ENCODE measurements at places on chromosomes 2 and 18. TPM values are rescaled to one million over a fixed set of nuclear protein-coding genes. Genes with fewer than 3 reads are reported as not detected.
A peak's percentile ranks its signal among the peaks of the same experiment; 100 is the strongest.

DNA sequence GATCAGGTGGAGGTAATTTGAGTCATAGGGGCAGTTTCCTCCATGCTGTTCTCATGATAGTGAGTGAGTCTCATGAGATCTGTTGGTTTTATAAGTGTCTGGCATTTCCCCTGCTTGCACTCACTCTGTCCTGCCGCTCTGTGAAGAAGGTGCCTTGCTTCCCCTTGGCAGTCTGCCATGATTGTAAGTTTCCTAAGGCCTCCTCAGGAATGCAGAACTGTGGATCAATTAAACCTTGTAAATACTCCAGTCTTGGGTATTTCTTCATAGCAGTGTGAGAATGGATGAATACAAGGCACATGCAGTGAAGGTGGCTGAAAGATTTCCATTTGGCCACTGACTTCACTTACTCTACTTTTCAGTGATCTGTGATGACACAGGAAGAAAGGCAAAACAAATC, 133.7 kb downstream of the SH3BP4 start:
- DNase-seq = no peak

GRCh38 chr2:140567734-140568133, 1563.1 kb downstream of the LRP1B start:
- DNase-seq = no peak

DNA sequence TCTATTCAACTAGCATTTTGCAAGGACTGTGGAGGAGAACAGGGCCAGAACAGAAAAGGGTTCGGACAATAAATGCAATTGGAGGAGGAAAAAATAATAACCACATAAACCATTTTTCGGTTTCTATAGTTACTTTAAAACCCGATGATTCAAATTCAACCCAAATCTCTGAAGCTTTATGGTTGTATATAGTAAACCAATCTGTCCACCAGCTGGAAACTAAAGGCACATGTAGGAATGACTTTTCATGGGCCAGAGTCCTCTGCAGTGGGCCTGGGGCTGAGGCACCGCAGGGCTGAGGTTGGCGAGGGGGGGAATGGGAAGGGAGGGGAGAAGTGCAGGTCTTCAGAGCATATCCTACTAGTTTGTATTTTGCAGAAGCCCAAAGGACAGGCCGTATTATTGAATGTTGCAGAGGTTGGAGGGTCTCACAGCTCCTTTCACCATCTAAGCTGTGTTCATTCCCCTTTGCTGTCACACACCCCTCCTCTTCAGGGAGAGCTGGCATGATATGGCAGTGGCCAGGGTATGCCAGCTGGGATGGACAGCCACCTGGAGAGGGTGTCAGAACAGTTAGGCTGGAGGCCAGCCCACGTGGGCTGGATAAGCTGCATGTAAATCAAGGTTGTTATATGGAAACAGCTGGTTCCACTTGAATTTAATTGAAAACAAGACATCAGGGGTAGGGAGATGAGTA, 267.1 kb downstream of the PRKCE start:
- DNase-seq = no peak

GRCh38 chr2:135840601-135841000, 3.6 kb upstream of the LCT start:
- no peak for DNase-seq

- DNase-seq = no peak
These were observed 160.1 kb downstream of the PARD3B start for GRCh38 chr2:204705243-204705932.

GRCh38 chr18:6796511-6796910, 67.0 kb downstream of the ARHGAP28 start:
- DNase-seq = no peak

DNA sequence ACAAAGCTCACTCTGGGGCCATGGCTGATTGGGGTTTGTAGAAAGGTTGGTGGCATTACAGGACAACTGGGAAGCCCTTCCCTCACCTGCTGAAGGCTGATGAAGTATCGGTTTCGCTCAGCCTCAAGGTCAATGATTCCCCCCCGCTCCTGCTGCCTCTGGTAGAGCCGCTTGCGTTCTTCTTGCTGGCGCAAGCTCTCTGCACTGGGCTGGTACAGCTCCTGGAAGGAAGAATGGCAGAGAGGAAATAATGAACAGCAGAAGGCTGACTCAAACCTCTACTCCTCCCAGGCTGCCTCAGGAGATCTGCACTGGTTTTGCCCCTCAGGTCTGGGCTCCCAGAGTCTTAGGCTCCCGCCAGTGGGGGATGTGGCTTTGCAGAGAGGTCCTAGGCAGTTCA, 5.2 kb downstream of the BCS1L start:
- no peak for DNase-seq

- DNase-seq = no peak
These were observed 82.6 kb downstream of the C18orf54 start for GRCh38 chr18:54440292-54440691.

GRCh38 chr18:62289047-62289446, 36.1 kb upstream of the TNFRSF11A start:
- no peak for DNase-seq

DNA sequence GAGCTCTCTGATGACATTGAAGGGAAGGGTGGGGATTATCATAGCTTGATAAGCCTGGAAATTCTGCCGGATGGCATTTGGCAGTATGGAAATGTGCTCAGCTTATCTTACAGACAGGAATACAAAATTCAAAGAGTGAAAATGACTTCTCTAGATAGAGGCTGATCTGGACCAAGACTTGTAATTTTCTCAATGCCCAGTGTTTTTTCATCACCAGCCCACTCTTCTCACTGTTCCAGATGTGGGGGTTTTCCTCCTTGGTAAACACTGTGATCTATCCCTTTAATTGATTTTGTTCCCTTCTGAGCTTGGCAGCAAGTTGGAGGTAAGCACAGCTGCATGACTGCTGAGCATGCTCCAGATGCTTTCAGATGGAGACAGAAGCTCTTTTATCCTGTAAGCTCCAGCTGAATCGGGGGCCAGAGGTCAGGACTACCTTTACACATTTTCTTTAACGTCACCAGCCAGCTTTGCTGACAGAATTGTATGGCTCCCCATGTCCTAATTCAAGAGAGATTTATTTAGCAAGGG, 287.4 kb upstream of the TCF4 start:
- no peak for DNase-seq

DNA sequence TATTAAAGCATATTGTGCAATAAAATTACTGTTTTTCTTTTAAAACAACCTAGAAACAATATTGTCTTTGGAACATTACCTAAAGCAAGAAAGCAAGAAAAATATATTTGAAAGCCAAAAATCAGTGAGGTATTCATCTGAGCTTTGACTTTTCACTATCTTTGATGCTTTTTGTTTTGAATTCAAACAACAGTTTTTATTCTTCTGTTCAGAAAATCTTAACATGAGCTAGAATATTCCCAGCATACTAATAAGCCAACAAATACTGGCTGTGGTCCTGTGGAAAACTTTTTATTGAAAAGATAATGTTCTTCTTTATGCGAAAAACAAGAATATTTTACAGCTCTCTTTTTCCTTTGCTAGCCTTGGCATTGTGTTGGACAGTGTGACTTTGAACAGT, 19.8 kb downstream of the FAM171B start:
- DNase-seq = no peak

DNA sequence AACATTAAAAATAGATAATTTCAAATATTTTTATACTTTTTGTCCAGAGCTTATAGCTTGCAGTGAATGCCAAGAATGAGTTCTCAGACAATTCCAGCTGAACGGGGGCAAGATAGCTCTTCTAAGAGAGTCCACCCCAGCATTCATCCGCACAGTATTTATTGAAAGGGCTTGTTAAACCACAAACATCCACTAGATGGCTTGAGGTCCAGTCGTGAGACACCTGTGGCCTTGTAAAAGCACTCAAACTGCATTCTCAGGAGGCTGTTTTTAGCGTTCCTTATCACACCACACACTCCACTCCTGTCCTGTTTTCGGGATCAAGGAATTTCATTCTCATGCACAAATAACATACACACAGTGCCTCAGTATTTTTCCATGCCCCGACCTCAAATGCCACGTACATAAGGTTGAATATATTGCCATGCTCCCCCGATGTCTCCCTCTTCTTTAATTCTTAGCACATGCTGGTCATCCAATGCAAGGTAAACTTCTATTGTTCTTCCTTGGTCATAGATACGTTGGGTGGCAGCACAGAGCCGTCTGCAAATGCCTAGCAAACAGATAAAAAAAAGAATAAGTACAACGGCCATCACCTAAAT, 47.4 kb downstream of the DNAJC10 start:
- DNase-seq = no peak

- no peak for DNase-seq
These were observed 11.5 kb downstream of the GNLY start for GRCh38 chr2:85705680-85706039.

DNA sequence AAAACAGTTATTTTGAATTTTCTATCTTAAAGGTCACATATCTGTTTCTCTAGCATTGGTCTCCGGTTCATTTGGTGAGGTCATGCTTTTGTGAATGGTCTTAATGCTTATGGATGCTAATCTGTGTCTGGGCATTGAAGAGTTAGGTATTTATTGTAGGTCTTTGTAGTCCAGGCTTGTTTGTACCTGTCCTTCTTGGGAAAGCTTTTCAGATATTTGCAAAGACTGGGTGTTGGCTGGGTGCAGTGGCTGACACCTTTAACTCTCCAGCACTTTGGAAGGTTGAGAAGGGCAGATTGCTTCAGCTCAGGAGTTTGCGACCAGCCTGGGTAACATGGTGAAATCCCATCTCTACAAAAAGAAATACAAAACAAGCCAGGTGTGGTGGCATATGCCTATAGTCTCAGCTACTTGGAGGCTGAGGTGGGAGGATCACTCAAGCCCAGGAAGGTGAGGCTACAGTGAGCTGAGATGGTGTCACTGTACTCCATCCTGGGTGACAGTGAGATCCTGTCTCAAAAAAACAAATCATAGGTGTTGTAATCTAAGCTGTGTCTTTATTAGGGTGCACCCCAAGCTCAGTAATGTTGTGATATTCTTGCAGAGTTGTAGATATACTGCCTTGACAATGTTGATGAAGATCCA, 82.3 kb downstream of the FAM117B start:
- no peak for DNase-seq

GRCh38 chr18:13139885-13140450, 78.6 kb upstream of the LDLRAD4 start:
- DNase-seq = no peak

GRCh38 chr2:96083064-96083939, 33.1 kb downstream of the ADRA2B start:
- DNase-seq = peak; percentile 68

- no peak for DNase-seq
These were observed 107.4 kb downstream of the CPO start for GRCh38 chr2:207046724-207047123.

The CYP1B1 gene
- total RNA-seq = 135 TPM

The SIX2 gene
- total RNA-seq = 35.0 TPM

The NT5C1B gene
- not detected for total RNA-seq

The NUP35 gene
- total RNA-seq = 8.5 TPM

The SLC38A11 gene
- total RNA-seq = 0.18 TPM

The SCN7A gene
- 1.9 TPM for total RNA-seq

The POTEF gene
- 8.4 TPM for total RNA-seq

The FAM237A gene
- not detected for total RNA-seq

The CNDP1 gene
- 0.22 TPM for total RNA-seq

The IL36A gene
- total RNA-seq = not detected

The MAL gene
- total RNA-seq = not detected

The SERPINB11 gene
- total RNA-seq = not detected
